ENCODE measurements at places on chromosomes 13 and 19.

- DNase-seq: no peak
Observed at GRCh38 chr13:112592647-112593046, 4.7 kb upstream of the TUBGCP3 start.

GRCh38 chr19:56113074-56113632, 7.9 kb downstream of the ZNF787 start:
- no peak for DNase-seq

DNA sequence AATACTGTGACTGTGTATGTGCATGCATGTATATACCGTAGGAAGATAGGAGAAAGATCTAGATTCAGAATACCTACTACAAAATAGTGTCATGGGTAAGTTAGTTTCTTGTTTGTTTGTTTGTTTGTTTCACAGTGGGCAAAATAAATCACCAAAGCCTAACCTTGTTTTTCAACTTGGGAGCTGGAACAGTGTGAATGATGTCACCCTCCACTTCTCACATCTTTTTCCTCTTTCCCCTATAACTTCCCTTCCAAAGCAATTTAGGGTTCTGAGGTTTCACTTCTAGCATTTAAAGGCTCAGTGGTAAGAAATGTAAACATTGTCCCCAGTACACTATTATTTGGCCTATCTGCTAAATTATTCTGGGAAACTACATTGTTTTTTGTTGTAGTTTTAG, 5.4 kb downstream of the KCTD4 start:
- DNase-seq: no peak

GRCh38 chr19:35645680-35646511, 2.2 kb upstream of the COX6B1 start:
- no peak for DNase-seq

- no peak for DNase-seq
Observed at GRCh38 chr13:26324867-26325266, 70.9 kb downstream of the CDK8 start.

Measured in urothelium cell line (cell line).